ENCODE measurements at places on chromosomes 2 and 18.

DNA sequence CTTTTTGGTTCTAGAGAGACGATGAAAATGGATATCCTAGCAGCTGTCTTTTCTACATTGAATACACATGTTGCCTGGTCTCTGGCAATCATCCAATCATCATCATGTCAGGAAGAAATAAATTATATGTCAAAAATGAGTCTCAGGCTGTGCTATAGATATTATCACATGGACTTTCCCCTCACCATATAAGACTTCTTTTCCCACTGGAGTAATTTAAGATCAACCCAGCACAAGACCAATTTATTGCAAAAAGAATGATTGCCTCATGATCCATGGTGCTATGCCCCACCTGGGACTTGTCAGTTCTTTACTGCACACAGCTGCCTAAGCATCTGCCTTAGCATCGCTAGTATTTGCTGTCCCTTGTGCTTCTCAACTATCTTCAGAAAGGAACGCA is 783.7 kb upstream of the TMEFF2 start:
- DNase-seq, result no peak

- DNase-seq, result no peak
Observed at GRCh38 chr2:185475914-185476313, 262.7 kb upstream of the FSIP2 start.

GRCh38 chr2:11581124-11581796 is 47.4 kb downstream of the GREB1 start:
- DNase-seq, result no peak

DNA sequence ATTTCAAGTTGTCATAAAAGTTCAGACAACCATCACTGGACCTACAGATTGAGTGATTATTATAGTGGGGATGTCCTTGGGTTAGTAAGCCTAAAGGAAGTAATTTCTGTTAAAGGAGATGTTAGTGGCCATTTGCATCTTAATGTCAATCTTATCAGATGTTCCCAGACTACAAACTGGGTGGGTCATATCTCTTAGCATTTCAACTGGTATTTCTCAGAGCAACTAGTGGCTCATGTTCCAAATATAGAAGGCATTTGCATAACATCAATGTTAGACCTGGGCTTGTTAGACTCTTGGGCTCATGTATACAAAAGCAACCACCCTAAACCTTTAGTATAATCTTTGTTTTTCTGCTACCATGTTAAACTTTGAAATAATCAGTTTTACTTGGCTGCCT is 17.9 kb downstream of the PLEKHA3 start:
- DNase-seq, result no peak

DNA sequence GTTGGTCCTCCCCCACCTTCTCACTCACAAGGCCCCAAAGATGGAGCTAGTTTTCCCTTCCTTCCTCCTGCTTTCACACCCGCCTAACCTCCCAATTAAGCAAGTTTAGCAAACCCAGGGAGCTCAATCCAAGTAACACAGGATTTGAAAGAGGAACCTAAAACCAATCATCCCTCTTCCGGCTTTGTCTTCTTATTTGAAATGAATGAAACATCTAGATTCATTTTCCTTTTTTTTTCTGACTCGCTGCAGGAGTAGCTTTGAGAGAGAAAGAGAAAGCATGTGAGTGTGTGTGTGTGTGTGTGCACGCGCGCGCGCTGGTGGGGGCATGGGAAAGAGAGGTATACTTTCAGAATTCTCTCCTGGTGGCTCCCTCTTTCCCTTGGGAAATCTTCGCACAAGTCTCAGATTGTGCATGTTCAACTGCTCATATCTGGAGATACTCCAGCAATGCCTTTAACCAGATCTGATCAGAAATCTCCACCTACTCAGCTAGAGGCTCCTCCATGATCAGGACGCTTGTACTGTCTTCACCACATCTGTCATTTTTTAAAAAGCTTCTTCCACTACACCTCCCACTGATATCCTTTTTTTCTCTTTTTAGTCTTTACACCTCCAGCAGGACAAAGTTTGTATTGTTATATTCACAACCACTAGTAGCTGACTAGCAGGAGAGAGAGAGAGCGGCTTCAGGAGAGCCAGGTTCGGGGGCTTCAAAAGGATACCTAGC is 1.7 kb downstream of the SLC8A1 start:
- DNase-seq, result peak; percentile 68

DNA sequence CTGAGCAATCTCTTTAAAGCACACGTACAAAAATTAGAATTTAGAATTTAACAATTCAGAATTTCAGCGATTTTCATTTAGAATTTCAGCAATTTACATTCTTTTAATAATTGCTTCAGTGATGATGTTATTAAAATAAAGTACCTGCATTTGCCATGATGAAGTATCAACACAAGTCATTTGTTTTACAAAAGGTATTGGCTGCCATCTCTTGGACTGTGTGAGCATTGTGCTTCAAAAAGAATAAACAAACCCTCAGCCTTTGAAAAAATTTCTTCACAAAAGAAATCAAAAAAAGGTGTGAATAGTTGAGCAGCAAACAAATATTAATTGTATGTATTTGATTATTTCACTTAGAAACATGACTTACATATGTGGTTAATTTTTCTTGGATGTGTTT is 27.1 kb upstream of the ZC3H15 start:
- DNase-seq, result peak; percentile 39

DNA sequence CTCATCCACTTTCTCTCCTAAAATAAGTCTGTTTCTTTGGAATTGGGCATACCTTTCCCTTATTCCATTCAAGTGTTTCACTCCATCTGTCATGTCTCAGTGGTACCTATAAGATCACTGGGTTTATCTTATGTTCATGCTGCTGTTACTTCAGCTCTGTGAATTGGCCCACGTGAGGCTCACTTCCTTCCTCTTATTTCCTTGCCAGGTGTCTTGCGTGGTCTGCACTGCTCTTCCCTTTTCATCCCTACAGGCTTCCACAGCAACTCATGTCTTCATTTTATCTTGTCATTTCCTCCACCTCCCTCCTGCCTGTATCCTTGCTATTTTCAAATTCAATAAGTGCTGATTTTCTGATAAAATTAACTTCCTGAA is 159.1 kb upstream of the ALPP start:
- DNase-seq, result no peak

DNA sequence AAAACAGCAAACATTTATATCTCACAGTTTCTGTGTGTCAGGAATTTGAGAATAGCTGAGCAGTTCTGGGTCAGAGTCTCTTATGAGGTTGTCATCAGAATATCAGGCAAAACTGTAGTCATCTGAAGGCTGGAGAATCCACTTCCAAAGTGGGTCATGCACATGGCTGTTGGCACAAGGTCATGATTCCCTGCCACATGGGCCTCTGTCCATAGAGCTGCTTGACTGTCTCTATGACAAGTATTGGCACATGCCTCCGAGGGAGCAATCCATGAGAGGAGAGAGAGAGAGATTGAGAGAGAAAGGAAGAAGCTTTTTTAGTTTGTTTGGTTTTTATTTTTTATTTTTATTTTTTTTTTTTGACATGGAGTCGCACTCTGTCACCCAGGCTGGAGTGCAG is 101.8 kb upstream of the DDX18 start:
- no peak for DNase-seq

DNA sequence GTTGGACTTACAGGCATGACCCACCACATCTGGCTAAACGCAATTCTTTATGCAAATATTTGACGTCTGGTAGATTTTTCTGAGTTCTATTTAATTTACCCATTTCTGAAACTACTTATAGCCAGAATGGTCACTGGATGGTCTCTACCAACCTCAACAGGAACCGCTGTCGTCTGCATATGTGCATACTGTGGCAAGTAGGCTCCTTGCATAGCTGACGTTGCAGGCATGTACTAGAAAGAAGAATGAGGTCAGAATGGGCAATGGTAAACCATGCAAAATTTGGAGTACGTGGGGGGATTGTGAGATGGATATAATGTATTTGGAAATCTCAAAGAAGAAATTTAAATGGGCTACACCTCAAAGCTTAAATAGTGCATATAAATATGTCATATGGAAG is 77.1 kb upstream of the ITGB6 start:
- DNase-seq, result no peak

DNA sequence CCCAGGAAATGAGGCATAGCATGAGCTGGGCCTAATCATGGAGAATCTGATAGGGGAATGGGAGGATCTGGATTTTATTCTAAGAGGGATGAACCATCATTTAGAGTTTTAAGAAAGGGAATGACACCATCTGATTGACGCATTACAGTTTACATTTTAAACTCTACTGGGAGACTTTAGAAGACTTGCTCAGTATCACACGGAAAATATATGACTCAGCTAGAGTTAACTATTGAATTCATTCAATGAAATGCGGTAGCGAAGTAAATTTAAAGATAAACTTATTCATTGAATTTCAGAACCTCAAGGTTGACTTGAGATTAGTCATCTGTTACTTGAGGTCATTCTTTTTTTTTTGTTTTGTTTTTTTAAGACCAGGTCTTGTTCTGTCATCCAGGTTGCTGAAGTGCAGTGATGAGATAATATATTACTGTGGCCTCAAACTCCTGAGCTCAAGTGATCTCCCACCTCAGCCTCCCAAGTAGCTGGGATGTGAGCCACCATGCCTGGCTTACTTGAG is 25.0 kb downstream of the MC4R start:
- peak; percentile 1 for DNase-seq

DNA sequence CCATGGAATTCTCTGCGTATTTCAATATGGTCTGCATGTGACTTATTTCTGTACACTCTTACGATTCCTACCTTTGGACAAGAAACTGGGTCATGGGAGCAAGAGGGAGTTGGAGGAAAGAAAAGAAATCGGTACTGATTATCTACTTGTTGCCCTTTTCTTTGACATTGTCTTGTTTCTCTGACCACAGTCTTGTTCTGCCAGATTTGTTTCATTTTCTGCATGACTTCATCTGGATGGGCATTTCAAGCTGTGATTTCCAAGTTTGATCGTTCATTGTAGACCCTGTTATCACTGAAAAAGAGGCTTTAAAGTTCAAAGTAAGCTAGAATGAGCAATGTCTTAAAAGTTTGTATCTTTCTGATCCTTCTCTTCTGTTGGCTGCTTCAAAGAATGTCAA is 2186.3 kb upstream of the CELF4 start:
- DNase-seq, result peak; percentile 37

GRCh38 chr18:61428266-61428665 is 95.0 kb downstream of the CDH20 start:
- no peak for DNase-seq

DNA sequence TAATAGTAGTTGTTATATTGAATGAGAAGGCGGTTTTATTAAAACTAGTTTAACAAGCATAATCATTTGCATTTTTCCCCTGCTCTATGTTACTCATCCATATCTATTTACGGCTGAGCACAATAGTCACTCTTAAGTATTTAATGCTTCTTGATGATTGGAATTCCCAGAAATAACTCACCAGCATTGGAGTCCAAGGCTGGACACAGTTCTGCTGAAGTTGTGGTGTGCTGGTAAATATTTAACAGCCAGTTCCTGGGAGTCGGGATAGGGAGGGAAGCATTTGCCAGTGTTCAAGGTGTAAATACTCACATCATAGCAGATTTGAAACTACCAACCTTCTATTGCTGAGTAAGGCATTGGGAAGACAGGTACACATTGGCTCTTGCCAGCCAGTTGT is 315.1 kb downstream of the MTX2 start:
- peak; percentile 46 for DNase-seq

GRCh38 chr2:230602562-230603230 is 109.9 kb upstream of the CAB39 start:
- no peak for DNase-seq

DNA sequence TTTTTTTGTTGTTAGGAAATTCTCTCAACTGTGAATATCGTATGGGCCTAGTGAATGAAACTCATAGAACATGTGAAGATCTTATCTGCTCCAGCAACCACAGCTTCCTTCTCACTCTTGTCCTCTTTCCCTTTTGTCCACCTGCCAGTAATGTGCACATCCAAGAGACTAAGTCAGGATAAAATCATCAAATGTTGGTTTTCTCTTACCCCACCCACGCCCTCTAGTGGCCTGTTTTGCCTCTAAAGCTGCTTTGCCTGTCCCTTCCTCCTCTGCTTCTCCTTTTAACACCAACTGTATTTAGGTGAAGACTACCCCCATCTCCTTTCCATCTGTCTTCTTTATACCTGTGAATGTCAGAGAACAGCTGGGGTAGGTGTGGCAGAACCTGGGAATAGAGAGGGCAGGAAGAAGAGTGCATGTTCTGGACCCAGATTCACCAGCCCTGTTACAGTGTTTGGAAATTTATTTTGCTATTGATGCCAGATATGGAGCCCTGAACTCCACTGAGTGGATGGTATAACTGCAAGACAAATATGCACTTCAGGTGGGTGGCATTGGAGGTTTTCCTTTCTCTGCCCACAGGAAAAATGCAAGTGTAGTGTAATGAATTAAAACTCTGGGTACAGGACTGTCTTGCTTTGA is 8.4 kb upstream of the MGAT5 start:
- peak; percentile 77 for DNase-seq

DNA sequence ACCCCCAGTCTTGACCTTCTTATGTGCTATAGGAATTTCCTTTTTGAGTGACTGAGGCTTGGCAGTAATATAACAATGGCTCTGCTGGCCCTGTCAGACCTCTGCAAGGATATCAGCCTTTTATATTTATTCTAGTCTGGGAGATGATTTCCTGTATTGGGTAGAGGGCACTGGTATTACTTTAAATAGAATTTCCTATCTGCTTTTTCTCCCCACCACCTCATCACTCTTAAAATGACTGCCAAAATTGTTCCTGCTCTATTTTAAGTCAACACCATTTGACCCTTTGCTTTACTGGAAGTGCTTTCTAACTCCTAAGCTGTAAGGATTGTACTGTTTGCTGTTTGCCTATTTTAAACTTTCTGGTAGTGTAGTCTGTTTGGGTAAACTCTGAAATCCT is 658.4 kb upstream of the FSHR start:
- DNase-seq, result no peak

DNA sequence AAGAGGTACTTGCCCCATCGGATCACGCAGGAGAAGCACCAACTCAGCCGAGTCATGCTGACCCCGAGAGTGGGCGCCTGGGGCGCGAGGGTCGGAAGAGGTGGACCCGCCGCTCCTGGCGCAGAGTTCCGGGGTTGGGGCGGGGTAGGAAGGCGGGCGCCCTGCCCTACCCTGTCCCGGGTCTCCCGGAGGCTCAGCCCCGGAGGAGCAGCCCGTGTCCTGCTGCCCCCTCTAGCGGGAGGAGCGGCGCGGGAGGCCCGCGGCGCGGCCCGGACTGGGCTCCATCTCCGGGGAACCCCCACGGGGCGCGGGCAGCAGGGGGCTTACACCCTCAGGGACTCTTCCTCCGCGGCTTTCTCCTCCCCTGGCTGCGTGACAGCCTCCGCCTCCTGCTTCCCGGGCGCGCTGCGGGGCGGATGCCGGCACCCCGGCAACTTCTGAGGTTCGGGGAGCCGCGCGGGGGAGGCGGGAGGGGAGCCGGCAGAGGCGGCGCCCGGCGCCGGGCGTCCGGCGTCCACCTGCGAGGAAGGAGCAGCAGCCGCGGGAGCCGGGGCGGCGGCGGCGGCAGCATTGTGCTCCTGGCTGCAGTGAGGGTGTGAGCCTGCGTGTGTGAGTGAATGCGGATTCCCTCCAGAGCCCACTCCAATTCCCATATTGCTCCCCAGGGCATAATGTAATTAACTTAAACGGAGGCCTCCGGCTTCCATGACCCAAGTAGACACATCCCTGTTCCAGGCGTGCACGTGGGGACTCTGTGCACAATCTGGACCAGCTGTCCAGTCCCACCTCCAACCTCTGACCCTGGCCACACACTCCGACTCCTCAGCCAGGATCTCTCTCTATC is 7.6 kb upstream of the TNS1 start:
- peak; percentile 79 for DNase-seq

- no peak for DNase-seq
Observed at GRCh38 chr2:240287011-240287410, 146.6 kb upstream of the OTOS start.
